ENCODE measurements at places on chromosomes 2 and 18.

DNA sequence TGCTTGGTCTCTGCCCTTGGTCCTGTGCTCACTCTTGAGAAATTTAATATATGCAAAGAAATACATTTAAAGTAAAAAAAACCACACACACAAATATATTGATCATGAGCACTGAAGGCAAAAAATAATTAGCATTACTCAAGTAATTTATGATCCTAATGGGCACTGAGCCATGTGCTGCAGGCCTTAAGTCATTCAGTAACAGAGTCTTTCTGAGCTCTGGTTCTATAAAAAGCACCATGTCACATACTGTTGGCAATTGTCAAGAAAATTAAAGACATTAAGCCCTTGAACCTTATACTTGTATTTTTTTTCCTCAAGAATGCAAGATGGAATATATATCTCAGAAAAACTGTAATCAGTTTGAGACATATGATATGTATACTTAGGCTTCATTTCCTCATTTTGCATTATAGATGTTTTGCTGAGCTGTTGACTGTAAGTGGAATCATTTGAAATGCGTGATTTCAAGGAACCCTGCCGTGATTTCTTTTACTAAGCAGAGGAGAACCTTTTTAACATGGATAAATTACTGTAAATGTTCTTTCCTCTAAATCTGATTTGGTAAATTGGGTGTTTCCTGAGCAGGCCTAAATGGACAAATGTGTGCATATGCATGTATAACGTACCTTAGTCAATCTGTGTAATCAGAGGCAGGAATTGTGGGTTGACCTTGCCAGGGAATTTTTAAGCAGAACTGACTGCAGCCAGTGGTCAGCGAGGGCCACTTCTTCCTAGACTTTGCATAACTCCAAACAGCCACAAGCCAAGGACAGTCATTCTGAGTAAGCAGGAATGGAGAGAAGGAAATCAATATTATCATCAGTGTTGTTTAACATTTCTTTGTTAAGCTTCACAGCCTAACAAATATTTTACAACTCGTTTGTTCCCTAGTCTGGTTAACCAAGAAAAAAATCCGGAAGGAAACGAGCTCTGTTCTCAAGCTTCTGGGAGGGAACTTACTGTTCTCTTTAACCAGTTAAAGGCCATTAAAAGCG, 191.5 kb upstream of the ATP5MC3 start:
- DNase-seq = no peak

GRCh38 chr2:21489080-21489479, 365.3 kb downstream of the TDRD15 start:
- no peak for DNase-seq

DNA sequence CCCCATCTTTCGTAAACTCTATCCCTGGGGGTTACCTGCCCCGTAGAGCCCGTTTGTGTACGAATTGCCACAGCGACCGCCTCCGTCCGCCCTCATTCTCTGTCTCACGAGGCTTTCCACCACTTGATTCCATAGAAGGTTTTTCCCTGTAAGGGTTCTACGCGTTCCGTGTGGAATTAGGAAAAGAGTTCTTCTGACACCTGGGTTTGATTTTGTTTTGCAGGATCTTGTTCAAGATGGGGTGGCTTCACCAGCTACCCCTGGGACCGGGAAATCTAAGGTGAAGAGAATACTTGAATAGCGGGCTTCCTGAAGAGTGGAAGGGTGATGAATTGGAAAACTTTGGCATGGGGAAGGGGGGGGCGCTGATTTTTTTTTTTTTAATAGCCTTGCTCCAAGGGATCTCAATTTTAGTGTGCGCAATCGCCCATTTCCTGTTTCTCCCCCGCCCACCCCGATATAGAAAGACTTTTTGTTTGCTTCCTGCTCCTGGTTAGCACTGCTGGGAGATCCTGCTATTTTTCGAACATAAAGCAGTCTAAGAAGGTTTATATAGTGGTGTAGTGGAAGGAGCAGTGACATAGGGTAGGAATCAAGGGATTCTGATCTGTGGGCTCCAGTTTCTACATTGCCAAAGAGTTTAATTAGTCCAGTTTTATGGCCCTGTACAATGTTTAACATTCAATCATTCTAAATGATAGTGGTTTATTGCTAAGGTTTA, 564 bp downstream of the GCC2 start:
- peak; percentile 43 for DNase-seq

DNA sequence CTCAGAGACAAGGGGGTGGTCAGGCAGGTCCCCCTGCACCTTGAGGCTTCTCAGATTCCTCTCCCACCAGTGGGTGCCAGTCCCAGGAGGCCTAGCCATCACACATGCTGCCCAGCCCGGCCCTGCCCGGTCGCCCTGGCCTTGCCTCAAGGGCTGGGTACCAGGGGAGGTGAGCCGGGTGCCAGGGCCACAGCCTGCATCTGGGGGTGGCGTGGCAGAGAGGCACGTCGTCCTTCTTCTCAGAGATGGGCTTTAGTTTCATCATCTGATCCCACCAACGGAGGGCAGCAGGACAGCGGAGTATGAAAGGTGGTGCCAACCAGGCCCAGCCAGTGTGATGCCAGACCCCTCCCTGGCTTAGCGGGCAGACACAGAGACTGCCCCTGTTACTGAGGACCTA, 161.7 kb downstream of the TFCP2L1 start:
- DNase-seq = no peak

DNA sequence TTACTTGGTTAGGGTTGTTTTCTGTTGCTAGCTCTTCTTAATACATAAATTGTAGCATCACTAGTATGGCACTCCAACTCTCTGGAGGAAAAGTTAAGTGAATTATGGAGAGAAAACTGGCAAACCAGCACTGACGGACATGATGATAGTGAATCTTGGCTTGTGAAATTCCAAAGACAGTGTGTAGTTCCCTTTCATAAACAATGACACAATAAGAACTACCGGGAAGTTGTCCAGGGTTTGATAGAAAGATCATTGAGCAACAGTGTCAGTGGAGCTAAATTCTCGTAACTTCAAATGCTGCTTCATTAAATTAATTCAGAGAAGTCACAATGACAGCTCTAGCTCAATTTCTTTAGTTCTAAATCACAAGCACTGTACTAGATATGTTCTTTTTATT, 66.5 kb downstream of the RIT2 start:
- no peak for DNase-seq

DNA sequence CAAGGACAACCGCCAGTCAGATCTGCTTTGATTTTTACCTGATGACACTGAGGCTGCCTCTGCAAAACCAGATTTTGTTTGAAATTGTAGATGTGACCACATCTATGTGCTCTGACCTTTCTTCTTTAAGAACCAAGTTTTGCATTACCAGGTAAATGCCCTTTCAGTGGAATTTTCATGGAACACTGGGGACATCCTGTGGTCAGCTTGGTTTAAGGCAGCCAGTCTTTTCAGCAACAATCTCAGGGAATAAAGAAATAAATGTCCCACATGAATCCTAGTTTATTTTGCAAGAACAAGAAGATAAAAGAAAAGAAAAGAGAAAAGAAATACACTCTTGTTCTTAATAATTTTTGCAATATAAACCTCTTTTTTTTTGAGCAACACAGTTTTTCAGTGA, 90.6 kb downstream of the POU3F3 start:
- peak; percentile 14 for DNase-seq

- no peak for DNase-seq
These were observed 6.9 kb upstream of the ANXA4 start for GRCh38 chr2:69734854-69735544.

- DNase-seq = peak; percentile 13
These were observed 725 bp downstream of the FBXO48 start for GRCh38 chr2:68466361-68466777.

DNA sequence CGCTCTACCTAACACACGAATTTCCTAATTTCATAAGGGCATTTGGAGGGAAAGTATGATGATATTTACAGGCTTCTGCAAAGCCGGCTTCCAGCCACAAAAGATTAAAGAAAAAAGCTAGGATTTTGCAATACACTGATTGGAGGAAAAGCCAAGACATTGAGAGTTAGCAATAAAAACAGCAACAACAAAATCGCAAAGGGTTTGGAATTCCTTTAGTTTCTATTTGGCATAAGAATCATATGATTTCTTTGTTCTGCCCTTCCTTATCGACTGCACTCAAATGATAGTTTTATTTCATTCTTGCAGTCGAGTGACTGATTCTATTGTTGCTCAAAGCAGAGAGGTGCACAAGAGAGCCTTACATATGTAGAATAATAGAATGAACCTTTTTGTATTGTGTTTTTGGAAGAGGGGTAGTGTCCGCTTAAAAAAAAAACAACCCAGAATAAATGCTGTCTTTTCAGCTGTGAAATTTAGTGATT, 3.9 kb upstream of the ZNF532 start:
- no peak for DNase-seq

Measured in large intestine (tissue), 12 donors.